ENCODE measurements at places on chromosomes 7 and 10.

DNA sequence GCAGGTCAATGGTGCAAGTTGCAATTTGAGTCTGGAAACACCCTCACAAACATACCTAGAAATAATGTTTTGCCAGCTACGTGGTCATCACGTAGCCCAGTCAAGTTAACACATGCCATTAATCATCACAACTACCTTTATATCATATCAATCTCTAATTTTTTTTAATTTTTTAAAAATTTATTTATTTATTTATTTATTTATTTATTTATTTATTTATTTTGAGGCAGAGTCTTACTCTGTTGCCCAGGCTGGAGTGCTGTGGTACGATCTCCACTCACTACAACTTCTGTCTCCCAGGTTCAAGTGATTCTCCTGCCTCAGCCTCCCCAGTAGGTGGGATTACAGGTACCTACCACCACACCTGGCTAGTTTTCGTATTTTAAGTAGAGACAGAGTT lies 52.4 kb upstream of the MACROH2A2 start:
- no peak for DNase-seq

GRCh38 chr7:20534543-20534942 lies 80.9 kb upstream of the ABCB5 start:
- DNase-seq: no peak

- DNase-seq: no peak
These were observed 34.3 kb downstream of the MYL10 start for GRCh38 chr7:101594790-101595189.

GRCh38 chr10:23146258-23146657 lies 45.9 kb upstream of the PTF1A start:
- DNase-seq: no peak

GRCh38 chr7:133511252-133511651 lies 258.4 kb downstream of the EXOC4 start:
- no peak for DNase-seq

- DNase-seq: no peak
These were observed 62.9 kb downstream of the CELF2 start for GRCh38 chr10:11080564-11080984.

DNA sequence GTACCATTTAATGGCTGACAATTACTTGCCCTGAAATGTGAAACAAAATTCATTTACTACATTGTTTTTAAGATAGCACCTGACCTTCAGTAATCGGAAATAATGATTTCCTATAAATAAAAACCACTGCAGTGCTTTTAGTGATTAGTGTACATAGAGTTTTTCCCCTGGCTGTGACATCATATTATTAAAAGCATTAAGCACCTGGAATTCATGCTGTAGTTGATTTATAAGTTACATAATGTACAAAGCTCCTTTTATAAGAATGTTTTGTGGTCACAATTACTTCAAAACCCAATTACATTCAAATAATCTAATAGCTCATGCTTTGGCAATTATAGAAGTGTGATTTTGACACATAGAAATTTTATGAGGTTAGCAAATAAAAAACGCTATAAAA lies 44.3 kb upstream of the EIF4H start:
- DNase-seq: no peak

DNA sequence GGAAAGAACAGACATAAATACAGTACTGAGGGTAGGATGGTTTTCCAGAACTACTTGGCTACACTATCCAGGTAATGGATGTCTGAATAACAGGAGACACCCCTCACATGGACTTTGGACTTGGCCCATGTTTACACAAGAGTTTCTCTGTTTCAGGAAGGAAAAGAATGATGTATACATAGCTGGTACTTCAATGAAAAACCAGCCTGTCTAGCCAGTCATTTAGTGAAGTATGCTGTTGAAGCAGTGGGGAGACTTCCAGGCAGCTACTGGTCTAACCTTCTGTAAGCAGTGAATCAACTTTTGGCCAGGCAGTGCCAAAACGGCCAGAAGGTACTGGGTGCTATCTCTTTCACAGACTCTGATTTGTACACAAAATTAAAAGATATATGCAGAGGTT lies 135.0 kb downstream of the MBL2 start:
- no peak for DNase-seq

DNA sequence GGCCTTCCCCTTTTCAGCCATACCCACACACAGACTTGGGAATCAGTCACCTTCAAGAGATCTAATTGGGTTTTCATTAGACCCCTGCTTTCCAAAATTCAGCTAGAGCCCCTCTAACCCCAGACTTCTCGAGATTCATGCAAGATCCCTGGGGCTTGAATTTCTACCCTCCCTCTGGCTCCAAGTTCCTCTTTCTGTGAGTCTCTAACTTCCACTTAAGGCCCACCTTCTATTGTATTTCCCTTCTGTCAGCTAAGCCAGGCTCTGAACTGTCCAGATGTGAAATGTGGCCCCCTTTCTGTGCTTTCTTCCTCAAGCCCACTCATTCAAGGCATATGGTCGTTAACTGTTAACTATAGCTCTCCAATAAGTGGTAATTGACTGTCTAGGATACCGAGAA lies 132.2 kb downstream of the ZNF365 start:
- DNase-seq: no peak

- DNase-seq: no peak
These were observed 62.8 kb downstream of the CHST15 start for GRCh38 chr10:124030492-124031110.

DNA sequence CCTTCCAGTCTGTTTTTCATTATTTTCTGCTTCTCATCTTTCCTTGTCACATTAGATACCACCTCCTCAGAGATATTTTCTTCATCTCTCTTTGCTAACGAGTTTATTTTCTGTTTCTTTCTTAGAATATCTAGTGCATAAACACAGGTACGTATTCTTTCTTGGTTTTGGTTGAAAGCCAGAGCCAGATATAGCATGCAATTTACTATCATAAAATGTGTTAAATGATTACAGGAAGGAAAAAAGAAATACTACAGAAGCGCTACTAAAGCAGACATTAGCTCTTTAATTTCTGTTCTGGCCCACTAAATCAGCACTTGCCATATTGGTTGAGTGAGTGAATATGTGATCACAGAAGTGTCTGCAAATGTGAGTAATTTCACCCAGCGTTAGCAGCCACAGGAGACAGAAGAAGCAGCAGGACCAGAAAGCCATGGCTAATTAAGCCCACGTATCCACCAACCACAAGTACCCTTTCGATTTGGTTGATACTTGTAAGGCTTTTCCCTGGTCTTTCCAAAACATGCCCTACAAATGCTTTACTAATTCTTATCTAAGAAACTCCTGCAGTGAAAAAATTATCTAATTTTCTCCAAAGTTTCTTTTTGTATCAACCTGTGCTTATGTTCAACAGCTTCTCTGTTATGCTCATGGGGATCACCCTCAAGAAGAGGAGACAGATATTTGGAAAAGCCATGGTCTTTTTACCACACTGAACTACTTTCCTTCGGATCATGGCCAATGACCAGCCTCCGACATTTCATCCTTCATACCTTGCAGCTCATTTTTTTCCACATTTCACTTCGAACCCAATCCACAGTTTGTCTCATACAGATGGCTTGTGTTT lies 23.1 kb upstream of the MACC1 start:
- DNase-seq: no peak

DNA sequence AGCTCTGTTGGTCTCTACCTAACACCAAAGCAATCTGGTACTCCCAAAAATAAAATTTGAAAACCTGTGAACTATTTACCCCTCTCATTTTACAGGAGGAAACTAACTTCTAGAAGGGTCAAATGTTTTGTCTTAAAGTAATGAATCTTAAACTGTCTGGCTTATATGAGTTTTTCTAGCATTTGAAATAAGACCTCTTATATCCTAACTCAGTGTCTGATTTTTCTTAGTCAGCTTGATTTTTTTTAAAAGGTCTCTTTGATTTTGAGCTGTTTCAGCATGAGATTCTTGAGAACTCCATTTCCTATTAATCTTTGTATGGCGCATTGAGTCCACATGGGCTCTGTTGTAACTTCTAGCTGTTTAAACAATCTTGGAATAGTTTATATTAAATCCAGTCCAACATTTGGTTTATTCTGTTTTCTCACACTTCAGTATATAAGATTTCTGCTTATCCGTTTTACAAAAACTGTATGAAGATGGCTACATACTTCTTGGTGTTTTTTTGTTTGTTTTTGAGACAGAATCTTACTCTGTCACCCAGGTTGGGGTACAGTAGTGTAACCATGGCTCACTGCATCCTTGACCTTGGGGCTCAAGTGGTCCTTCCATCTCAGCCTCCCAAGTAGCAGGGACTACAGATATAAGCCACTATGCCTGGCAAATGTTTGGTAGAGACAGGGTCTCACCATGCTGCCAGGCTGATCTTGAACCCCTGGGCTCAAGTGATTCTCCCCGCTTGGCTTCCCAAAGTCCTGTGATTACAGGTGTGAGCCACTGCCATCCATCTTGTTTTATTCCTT lies 91.1 kb downstream of the PPP1R9A start:
- DNase-seq: no peak

DNA sequence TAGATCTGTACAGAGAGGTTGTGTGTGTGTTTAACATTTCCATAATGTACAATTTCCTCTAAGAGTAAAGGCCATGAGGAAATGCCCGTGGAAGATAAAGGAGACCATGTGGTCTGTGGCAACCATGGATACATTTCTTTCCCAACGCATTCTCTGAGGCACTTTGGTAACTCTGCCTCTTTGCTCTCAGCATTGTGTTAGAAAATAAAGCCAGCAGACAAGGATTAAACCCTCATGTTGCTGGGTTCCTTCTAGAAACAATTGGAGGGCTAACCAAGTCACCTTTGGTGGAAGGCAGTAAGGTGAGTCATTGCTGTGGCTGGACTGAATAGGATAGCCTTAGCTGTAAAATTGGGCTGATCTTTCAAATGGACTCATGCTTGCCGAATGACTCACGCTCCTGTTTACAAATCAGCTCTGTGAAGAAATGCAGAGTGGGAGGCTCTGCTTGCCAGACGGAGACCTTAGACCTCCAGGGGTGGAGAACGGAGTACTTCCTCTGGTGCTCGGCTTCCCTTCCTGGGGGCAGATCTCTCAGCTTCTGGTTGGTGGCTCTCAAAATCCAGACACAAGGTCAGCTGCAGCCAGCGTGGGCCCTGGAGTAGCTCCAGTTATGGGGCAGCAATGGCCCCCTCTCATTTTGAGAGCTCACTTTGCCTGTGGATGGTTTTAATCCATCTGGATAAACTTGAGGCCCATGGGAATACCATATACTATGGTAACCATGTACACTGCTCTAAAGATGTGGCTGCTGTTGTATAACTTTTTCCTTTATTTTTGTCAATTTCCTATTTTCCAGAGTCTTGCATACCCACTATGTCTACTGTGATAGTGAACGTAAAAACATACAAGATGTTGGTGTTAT lies 137.3 kb downstream of the TCF7L2 start:
- DNase-seq: no peak

- DNase-seq: no peak
These were observed 36.5 kb downstream of the DLG5 start for GRCh38 chr10:77890097-77890496.

DNA sequence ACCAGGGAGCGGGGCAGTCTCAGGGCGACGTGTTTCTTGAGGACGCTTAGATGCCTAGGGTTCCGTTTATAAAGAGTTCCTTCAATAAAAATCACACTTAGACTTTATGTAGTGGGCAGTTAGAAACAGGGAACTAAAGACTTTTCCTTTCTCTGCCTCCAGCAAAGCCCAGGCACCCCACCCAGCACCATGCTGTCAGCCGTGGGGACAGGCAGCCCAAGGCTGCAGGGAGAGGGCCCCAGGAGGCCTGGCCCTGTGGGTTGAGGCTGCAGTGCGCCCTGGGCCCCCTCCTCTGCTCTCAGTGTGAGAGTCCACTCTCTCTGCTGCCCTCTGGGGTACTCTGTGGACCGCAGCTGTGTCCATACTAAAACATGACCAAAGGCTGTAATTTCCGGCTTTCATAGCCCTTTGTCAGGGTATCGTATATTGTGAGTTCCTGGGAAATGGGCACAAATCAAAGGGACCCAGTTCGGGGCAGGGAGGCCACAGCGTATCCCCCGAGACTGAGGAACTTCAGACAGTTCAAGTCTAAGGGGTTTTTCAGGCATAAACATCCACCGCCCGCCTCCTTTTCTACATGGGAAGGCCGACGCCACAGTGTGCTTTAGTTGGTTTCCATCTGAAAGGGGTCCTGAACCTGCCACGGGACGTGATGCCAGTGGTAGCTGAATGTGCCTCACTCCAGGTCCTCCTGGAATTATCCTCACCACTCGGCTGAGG lies 59.7 kb downstream of the DNAJB6 start:
- DNase-seq: no peak

- DNase-seq: no peak
These were observed 70.3 kb downstream of the OGDH start for GRCh38 chr7:44676776-44677175.

DNA sequence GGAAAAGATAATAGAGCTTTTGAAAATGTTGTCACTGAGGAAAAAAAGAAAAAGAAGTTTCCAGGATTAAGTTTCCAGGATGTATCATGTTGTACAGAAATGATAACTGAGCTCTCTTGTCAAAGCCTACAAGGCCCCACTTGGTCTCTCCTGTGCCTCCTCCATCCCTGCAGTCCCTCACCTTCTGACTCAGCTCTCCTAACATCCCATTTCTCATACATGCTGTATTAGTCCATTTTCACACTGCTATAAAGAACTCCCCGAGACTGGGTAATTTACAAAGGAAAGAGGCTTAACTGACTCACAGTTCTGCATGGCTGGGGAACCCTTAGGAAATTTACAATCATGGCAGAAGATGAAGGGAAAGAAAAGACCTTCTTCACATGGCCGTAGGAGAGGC lies 3.8 kb upstream of the DGKI start:
- DNase-seq: no peak

GRCh38 chr7:131212114-131212513 lies 115.6 kb upstream of the MKLN1 start:
- no peak for DNase-seq

- no peak for DNase-seq
These were observed 224.2 kb downstream of the PLXNA4 start for GRCh38 chr7:132351954-132352499.

GRCh38 chr10:96406091-96406490 lies 47.3 kb upstream of the OPALIN start:
- DNase-seq: no peak

DNA sequence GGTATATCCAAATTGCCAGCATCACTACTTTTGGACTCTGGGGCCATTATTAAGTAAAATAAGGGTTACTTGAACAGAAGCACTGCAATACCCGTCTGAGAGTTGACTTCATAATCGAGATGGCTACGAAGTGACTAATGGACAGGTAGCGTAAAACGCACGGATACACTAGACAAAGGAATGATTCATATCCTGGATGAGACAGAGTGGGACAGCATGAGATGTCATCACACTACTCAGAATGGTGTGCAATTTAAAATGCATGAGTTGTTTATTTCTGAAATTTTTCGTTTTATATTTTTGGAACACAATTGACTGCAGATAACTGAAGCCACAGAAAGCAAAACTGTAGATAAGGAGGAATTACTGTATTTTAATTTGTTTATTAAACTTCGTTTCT lies 421.5 kb upstream of the LRGUK start:
- no peak for DNase-seq

GRCh38 chr7:30973292-30973691 lies 9.5 kb downstream of the GHRHR start:
- no peak for DNase-seq
